CD4-positive, alpha-beta T cell treated with Interleukin-6 at 100 ng/mL for 8 hours (primary cell): ENCODE measurements at places on chromosomes 6 and 20.

GRCh38 chr20:35674921-35675320, 10.2 kb upstream of the CPNE1 start:
- DNase-seq, result no peak

DNA sequence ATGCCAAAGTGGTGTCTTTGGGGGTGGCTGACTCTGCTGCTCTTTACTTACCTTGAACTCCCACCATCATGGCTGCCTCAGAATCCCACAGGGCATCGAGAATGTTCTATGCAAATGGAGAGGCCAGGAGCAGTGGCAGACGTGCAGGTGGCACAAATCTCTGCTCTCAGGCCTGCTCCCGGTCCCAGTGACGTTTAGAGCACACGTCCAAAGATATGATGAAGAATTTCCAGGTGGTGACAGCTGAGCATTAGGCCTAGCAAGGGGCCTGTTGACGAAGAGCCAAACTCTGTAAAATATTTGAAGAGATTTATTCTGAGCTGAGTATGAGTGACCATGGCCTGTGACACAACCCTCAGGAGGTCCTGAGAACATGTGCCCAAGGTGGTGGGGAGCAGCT, 19.0 kb upstream of the UNC93A start:
- DNase-seq, result no peak

DNA sequence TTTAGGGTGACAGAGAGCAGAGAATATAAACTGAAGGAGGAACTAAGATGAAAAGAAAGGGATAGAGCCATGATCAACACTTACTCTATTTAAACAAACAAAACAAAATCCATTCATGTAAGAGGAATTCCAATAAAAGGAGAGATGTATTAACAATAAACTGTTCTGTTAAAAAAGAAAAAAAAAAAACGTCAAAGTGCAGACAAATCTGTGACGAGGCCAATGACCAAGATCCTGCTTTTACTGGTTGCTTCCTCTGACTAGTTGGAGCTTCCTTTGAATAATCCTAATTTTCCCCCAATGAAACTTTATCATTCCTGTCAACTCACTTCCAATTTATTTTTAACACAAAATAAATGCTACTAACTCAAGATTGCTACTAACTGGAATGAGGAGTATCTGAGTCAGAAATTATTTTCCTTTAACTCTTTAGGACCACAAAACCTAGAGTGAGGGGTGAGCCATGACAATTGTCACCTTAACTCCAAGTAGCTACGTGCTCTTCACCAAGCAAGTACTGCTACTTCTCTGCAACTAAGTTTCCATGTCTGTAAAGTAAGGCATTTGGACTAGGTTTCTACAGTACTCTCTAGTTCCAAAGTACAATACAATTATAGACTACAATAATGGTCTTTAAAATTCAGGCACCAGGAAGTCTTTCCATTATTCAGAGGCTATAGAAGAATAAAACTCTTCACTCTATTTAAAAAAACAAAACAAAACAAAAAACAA, 152.0 kb downstream of the PTPRK start:
- no peak for DNase-seq

DNA sequence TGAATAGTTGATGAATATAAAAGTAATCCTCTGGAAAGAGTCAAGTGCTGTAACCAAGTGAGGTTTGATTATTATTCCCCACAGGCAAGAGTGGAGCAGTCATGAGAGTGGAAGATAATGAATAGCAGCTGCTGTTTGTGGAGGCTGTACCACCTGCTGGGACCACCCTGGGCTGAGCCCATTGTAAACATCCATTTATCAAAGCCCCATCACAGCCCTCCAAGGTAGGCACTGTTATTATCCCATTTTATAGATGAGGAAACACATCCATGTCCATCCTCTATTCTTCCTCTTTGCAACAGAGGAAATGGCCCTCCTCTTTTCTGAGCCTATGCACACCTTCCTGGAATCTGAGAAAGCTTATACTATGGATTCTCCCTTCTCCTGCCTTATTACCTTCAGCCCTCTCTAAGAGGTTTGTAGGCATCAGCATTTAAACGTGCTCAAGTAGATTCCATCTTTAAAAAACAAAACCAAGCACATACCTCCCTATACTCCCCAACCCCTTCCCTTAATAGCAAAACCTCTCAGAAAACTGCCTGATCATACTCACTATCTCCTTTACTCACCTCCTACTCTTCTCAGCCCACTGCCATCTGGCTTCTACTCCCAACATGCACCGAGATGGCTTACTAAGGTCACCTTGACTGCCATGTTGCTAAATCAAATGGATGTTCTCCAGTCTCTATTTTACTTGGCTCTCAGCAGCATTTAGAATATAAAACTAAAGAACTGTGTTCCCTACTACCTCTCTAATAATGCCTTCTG, 37.1 kb downstream of the CDH22 start:
- no peak for DNase-seq

GRCh38 chr6:87881342-87881895, 166.2 kb upstream of the SPACA1 start:
- no peak for DNase-seq
